ENCODE measurements at places on chromosomes 5 and 9. TPM values are rescaled to one million over a fixed set of nuclear protein-coding genes. Genes with fewer than 3 reads are reported as not detected.

The WNK2 gene
- 6.0 TPM for total RNA-seq

The AMBP gene
- 7.1 TPM for total RNA-seq

The FUT7 gene
- total RNA-seq: 0.07 TPM

The C6 gene
- total RNA-seq: not detected

The SH2D3C gene
- 0.08 TPM for total RNA-seq

The NIM1K gene
- 0.21 TPM for total RNA-seq

The SLC9A3 gene
- total RNA-seq: 2.2 TPM

The ZNF454 gene
- total RNA-seq: not detected

The C5orf47 gene
- total RNA-seq: 0.07 TPM

The SPATA31A3 gene
- total RNA-seq: not detected

The NR5A1 gene
- total RNA-seq: 0.17 TPM

The LRRTM2 gene
- not detected for total RNA-seq

The TIMD4 gene
- total RNA-seq: 0.85 TPM

The SLC6A3 gene
- 1.3 TPM for total RNA-seq

The TEK gene
- total RNA-seq: 0.15 TPM

The SUSD3 gene
- 0.82 TPM for total RNA-seq

The ANKRD34B gene
- total RNA-seq: 0.03 TPM

The RFX3 gene
- 1.6 TPM for total RNA-seq

The ZNF462 gene
- 3.6 TPM for total RNA-seq

The C9 gene
- not detected for total RNA-seq

The NKD2 gene
- total RNA-seq: 25.5 TPM

The NUTM2F gene
- not detected for total RNA-seq

The GAPT gene
- not detected for total RNA-seq

The UGT3A2 gene
- total RNA-seq: not detected

The KLF9 gene
- total RNA-seq: 3.7 TPM

The TSSK1B gene
- total RNA-seq: not detected

The OGN gene
- total RNA-seq: not detected

The EIF4EBP3 gene
- 1.4 TPM for total RNA-seq

The LHX6 gene
- 3.1 TPM for total RNA-seq

The FAM153A gene
- total RNA-seq: not detected

The ALAD gene
- total RNA-seq: 17.1 TPM

The TAF11L5 gene
- not detected for total RNA-seq

The HAVCR2 gene
- total RNA-seq: 0.23 TPM

The DCAF10 gene
- 12.2 TPM for total RNA-seq

The PCDHA11 gene
- total RNA-seq: 0.24 TPM

The STPG3 gene
- total RNA-seq: not detected

The CCNJL gene
- total RNA-seq: 11.2 TPM

The GNAQ gene
- 13.0 TPM for total RNA-seq

The CDKN2B-AS1 gene
- not detected for total RNA-seq

The MUSK gene
- total RNA-seq: not detected

The CAMLG gene
- 28.3 TPM for total RNA-seq

The ENTREP1 gene
- total RNA-seq: 0.74 TPM

Data from A549 treated with AZD2906 at 1 μM for 4 hours (cell line).